RWPE1 (cell line): ENCODE measurements at places on chromosomes 7 and 10.

DNA sequence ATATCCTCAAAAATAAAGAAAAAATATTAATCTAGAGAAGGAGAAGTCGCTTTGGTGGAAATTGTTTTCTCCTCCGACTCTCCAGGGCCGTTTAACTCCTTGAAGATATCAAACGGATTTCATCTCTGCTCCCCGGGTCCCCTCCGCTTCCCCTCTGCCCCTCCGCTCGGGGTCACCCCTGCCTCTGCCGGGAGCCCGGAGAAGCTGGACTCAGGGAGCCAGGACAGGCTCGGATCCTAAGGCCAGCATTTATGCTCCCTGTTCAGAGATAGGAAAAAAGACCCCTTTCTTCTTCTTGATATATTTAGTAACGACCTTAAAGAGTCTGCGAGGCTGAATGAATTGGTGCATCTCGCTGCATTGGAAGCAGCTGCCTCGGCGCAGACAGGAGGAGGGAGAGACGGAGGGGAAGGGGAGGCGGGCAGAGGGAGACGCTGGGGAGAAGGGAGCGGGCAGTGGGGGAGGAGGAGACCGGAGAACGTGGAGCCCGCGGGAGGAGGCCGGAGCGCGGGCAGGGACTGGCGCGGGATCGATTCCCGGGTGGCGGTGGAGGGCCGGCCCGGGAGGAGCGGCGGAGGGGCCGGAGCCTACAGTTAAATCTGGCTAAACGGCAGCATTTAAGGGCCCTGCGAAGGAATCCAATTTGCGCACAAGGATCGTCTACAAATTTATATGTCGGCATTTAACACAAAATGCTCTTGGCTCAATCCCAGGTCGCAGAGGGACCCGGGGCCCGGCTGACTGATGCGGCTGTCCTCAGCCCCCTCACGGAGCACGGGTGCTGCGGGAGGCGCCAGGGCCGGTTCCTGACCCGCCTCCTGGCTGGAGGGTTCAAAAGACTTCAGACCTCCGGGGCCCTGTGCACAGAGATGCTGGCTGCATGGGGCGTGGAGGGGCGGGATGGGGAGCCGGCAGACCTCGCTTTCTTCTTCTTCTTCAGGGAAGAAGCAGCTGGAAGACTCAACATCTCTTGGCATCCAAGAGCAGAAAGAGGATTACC, 55.6 kb downstream of the CRTAC1 start:
- DNase-seq, result no peak

- no peak for DNase-seq
Measured at GRCh38 chr10:58424176-58424575, 39.0 kb downstream of the TFAM start.

DNA sequence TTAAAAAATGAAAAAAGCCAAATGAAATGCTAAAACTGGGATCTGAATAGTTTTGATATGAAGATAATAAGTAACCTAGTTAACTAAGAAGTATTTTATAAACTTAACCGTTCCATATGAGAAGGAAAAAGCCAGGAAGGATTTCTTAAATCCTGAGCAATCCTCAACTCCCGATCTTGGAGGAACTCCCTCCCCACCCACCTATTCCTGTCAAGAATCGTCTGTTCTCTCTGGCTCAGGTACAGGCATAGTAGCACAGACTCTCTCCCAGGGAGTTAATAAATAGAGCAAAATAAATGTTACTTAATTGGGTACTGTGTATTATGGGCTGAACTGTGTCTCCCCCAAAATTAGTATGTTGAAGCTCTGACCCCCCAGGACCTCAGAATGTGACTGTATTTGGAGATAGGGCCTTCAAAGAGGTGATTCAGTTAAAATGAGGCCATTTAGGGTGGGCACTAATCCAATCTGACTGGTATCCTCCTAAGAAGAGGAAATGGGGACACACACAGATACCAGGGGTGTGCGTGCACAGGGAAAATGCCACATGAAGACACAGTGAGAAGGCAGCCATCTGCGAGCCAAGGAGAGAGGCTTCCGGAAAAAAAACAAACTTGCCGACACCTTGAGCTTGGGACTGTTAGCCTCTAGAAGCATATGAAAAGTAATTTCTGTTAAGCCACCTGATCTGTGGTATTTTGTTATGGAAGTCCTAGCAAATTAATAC, 28.7 kb downstream of the PUS7 start:
- no peak for DNase-seq

DNA sequence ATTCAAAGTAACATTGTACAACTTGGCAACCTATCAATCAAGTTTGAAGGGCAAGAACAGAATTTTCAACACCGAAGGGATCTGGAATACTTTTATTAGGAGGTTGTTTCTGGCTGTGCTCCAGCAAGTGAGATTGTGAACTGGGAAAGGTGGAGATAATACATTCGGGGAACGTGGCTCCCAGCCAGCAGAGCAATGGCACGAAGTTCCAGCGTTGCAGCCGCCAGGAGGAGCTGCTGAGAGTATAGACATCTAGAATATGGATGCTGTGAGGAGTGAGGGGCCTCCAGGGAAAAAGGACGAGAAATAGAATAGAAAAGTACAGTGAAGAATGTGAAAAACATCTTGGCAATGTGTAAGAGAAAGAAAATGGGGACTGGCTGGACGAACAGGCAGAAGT, 69.5 kb downstream of the TCERG1L start:
- DNase-seq, result no peak
